HT1080 (cell line): ENCODE measurements at places on chromosomes 1 and 21. TPM values are rescaled to one million over a fixed set of nuclear protein-coding genes. Genes with fewer than 3 reads are reported as not detected.

MYCL gene
- total RNA-seq = 0.40 and 5.6 TPM in 2 replicates

KMO gene
- not detected in 2 replicates for total RNA-seq

AIRE gene
- total RNA-seq = not detected in 2 replicates

TMEM53 gene
- 3.9 and 4.2 TPM in 2 replicates for total RNA-seq

DNA sequence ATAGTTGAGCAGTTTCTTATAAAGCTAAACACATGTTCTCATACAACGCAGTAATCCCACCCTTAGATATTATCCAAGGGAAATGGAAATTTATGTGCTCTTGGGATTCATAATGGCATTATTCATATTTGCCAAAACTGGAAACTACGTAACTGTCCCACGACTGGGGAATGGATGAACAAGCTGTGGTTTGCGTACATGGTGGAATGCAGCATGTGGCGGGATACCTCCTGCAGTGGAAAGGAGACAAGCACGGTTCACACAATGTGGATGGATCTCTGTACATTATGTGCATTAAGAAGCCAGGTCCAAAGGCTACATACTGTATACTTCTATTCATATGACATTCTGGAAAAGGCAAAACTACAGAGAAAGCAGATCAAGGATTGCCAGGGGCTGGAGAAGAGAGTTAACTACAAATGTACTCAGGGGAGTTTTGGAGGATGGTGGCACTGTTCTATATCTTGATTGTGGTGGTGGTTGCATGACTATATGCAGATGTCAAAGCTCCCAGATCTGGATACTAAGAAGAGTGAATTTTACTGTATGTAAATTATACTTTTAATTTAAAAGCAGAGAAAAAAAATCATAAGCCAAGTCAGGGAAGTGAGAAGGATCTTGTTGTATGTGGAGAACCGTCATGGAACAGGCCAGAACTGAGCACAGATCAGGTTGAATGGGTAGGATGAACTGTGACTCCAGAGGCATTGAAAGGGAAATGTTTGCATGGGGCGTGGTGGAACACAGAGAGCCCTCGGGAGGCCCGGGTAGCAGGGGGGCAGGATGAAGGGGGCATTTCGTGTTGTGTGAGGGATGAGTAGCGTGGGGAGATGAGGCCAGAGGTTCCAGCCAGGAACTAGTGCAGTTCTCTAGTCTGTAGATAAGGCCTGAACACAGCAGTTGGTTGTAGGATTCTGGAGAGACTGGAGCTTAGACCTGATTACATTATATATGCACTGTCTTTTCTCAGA, 90.7 kb downstream of the GALNT2 start:
- DNase-seq = no peak

DNA sequence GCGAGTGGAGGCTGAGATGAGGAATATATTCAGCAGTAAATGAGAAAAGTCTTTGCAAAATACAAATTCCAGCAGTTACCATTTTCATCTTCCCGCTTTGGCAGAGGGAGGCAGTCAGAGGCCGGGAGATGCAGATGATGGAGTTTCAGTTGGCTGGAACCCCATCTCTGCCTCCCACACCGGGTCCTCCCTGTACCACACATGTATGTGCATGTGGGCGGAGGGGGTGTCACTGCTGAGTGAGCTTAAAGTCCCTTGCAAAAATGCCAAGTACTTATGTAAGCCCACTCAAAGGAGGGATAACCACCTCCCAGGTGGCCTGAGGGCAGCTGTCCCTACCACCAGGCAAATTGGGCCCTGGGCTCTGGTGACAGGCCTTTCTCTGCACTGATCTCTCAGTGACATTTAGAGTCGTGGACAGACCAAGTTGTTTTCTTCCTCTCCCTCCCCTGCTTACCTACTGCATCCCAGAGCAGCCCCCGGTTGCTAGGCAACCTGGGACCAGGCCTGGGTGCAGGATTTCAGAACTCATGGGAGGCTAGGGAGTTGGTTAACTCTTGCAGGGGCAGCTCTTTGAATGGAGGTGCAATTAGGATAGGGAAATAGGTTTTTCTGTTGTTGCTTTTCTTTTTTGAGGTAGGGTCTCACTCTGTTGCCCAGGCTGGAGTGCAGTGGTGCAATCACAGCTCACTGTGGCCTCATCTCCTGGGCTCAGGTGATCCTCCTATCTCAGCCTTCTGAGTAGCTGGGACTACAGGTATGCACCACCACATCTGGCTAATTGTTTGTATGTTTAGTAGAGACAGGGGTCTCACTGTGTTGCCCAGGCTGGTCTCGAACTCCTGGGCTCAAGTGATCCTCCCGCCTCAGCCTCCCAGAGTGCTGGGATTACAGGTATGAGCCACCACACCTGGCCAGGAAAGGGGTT, 17.1 kb upstream of the UBXN10 start:
- DNase-seq = no peak

DNA sequence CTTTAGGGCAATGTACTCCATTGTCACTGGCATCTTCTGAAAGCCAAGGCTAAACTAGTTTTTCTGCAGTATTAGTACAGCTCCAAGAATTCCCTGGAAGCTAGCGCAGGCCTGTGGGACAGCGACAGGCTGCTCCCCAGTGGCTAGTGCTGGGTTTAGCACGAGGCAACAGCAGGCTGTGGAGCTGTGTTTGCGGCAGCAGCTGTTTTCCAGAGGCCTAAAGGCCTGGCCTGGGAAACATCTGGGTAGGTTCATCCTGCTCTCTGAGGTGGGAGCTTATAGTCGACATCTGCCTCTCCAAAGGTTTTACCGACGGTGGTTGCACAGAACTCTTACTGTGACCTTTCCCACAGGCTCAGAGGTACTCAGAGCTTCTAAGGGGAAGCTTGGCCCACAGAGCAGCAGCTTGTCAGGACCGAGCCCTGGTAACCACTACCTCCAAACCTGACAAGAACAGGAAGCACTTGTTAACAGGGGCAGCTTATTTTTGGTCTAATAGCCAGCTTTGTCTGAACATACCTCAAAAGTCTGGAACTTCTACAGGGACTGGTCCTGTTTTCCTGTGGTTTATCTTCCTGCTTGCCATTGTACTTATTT, 17.2 kb downstream of the CC2D1B start:
- no peak for DNase-seq

DNA sequence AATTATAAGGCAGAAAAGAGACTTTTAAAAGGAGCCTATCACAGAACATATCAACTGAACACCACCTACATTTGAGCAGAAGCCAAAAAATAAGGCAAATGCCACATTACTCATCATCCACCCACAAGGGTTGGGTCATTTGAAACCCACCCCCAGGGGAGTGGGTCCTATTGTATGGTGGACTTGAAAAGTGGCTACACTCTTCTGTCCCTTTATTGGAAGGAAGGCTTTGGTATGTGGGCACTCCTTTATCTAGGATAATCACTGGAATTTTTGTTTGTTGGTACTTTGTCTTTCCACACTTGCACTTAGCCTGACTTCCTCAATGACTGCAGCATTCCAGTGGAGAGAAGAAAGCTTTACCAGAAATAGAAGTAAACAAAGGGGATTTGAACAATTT, 157.2 kb upstream of the COL11A1 start:
- no peak for DNase-seq

- no peak for DNase-seq
Observed at GRCh38 chr1:218401998-218402785, 57.1 kb downstream of the TGFB2 start.

DNA sequence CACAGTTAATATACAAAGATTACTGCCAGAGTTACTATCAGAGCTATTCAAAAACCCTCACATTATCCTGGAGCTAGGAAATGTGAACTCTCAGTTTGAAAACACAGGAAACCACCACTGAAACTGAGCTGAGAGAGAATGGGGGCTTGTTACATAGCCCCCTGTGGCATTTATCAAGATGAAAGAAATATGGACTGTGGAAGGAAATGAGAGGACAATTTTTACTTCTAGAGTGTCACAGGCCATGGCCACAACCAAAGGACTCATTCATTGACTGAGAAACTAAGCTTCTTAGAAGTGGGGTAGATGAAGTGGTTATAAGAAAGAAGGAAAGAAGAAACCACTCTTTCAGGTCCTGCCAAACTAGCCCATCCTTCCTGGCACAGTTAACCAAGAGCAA, 25.3 kb downstream of the DSTYK start:
- no peak for DNase-seq

DNA sequence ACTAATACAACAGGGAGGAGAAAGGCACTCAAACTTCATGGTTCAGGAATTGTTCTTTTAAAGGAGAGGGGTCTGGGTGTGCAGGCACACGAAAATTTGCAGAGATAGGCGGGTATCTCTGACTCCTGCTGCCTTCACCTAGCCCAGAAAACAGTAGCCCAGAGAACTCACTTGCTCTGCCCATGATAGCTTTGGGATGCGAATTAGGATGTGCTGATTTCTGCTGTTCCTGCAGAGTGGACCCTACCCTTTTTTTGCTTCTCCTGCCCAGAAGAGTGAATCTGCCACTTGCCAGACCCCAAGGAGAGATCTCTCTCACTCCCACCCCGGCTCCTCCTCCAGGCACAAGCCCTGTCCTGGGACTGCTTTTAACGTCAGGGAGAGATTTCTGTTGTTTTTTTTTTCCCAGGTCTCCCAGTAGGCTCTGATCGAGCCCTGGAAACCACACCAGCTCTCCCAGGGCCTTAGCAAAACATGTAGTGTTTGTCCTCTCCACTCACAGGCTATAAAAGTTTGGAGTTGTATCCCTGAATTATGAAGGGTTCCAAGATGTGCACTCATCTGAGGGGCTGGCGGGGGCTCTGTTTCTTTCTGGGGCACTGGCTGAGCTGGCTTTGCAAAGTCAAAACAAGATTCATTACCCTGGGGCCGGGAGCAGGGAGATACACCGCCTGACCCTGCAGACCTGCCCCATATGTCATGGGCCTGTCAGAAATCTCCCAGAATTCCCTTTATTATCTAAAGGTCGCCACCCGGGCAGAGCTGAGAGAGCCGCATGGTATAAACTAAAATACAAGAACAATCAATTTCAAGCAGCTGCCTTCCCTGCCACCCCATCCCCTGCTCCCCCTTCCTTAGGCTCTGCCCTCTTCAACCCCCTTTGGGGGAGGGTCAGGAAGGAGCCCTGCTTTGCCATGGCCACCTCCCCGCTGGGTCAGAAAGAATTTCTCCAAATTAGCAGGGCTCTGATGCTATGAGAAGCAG, 17.9 kb downstream of the PLXNA2 start:
- DNase-seq = no peak

DNA sequence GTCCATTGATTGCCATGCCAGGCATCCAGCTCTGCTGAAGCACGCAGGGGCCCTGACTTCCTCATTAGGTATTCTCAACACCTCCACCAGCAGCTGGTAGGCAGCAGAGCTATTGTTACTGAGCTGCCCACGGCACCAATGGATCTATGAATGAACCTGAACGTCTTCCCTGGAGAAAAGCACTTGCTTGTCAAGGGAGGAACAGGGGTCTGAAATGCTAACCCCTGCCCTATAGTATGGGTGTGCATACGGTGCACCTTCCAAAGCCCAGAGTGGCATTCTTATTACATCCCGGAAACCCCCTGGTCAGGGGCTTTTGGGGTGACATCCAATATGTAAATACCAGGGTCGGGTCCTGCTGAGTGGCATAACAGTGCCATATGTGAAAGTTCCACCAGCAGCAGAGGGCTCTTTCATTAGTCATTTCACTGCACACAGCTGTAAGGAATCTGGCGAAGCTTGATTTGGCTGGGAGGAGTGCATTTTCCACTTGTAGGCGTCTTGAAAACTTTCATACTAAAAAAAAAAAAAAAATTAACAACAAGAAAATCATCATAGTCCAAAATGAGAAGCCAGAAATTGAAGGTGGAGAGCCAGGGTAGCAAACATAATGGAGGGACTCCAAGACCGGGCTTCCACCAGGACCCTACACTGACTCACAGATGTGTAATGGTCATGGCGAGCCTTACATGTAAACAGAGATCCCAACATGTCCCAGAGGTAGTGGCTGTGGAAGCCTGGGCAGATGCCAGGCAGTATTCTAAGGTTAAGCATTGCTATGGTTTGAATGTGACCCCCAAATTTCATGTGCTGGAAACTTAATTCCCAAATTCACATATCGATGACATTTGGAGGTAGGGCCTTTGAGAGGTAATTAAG, 58.8 kb upstream of the PRDX6 start:
- DNase-seq = no peak

GRCh38 chr1:195591917-195592672, 1016.1 kb downstream of the KCNT2 start:
- DNase-seq = peak; percentile 64

GRCh38 chr1:23358310-23358875, 11.2 kb downstream of the ZNF436 start:
- no peak for DNase-seq

GRCh38 chr1:3261007-3261968, 192.3 kb downstream of the PRDM16 start:
- no peak for DNase-seq

DNA sequence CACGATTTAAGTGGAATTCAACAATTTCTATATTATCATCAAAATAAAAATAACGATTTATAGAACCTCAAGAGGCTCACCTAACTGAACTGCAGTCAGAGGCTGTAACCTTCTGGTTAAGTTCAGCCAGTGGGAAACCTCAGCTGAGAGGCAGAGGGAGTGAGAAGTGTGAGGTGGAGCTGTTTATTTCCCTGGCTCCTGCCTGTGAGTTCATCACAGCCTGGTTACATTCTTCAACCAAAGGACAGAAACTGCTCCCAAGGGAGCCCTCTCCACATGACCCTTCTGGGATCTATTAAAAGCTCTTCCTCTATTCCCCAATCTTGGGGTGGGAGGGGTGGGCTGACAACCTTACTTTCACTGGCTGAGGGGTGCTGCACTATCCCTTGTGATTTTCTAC, 22.2 kb downstream of the DYNLT5 start:
- no peak for DNase-seq

DNA sequence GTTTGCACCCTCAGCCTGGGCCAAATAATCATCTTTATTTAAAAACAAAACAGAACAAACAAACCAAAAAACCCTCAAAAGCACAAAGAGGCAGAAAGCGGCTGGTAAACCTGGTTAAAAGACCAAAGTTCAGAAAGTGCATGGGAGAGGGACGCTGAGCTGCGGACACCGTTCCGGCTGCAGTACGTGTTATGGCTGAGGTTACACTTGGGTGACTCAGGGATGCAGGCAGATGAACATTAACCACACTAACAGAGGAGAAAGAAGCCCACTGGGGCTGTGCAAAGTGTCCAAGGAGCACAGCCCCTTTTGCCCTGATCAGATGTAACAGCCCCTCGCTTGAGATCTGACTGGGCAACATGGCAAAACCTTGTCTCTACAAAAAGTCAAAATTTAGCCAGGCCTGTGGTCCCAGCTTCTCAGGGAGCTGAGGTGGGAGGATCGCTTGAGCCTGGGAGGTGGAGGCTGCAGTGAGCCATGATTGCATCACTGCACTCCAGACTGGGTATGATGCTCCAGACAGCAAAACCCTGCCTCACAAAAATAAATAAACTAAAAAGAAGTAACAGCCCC, 28.3 kb downstream of the GPR157 start:
- DNase-seq = peak; percentile 24

DNA sequence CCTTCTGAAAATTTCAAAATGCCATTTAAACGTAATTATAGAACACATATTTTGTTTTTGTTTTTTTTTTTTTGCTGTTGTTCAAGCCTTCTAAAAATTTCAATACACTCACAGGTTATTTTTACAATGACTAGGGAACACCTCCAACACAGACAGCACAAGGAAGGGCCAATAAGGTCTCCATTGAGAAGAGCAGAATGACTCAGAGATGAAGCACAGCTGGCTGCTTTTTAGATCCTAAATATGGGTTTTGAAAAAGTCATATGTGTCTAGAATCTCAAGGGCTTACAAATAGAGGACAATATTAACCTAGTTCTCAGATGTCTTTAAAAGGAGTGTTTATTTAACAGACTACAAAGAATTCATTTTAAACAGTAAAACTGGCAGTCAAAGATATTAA, 104.6 kb downstream of the NEGR1 start:
- DNase-seq = peak; percentile 20
